ENCODE measurements at places on chromosomes 2 and 18.
A peak's percentile ranks its signal among the peaks of the same experiment; 100 is the strongest.

DNA sequence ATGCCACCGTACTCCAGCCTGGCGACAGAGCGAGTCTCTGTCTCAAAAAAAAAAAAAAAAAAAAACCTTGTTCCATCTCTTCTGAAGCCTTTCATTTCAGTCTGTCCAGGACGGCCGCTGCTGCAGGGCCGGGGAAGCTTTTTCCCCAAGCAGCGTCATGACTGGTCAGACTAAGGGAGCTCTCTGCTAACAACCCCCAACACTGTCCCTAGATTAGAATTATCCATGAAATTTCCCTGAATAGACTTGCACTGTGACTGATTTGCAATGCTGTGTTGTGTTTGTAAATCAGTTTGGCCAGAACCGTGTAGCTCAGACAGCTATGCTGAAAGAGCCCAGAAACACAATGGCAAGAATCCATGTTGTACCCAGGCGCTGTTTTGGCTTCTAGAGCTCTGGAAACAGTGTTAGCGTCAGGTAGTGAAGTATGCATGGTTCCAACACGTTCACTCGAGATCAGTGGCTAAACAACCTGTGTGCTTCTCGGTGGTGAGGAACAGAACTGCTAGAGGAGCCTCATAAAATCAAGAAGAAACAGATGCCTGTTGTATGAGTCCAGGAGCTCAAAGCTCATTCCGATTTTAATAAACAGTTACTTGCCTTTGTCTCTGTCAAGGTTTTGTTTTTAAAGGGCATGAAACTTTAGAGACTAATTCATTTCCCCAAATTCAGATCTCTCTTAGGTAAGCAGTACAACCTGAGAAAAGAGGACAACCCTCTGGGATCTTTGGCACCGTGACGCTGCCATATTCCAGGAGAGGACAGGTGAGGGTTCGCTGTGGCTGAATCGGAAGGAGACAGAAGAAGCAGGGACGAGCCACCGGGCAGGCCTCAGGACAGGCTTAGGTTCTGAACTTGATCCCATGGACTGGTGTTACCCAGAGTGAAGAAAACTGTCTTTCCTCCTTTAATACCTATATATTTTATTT, 43.5 kb downstream of the GORASP2 start:
- DNase-seq, result no peak

DNA sequence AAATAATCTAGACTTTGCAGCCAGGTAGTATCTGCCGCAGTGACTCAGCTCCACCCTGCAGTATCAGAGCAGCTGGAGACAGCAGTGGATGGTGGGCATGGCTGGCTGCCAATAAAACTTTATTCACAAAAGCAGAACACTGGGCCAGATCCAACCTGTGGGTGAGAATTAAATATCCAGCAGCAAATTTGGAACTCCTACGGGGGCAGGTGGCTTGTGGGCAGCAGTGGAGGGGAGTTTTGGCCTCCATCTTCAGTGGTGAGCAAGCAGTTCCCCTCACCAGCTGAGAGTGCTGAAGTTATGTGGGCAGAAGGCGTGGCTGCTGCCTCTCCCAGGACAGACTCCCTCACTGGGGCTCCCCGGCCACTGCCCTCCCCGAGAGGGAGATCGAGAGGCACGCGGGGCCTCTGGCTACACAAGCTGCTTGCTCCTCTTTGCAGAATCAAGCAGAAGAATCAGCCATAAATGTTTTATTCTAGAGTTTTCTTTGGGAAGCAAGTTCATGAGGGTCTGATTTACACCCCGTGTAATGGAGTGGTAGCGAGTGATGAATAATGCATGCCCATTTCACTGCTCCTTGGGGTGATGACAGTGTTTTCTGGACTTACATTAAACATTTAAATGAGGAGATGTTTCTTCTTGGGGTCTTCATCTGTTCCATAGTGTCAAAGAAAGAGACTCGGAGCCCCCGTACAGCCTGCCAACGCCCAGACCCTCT, 204.3 kb downstream of the SEPTIN10 start:
- no peak for DNase-seq

DNA sequence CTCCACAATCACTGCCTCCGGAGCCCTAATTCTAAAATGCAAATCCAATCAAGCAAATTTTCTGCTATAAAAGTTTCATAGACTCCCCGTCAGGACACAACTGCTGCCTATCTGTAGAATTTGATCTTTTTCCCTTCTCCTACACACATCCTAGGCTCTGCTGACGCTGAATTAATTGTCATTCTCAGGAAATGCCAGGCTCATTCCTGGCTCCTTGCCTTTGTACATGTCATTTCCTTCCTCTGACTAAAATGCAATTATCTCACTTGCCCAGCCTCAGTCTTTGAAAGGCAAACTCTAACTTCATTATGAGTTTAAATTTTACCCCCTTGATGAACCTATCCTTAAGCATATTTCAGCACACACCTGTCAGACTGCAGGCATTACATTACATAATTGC, 844.9 kb upstream of the CRIM1 start:
- no peak for DNase-seq

- peak; percentile 4 for DNase-seq
Measured at GRCh38 chr18:66560094-66560493, 43.8 kb downstream of the CDH19 start.

- no peak for DNase-seq
Measured at GRCh38 chr2:86010083-86010482, 95.6 kb downstream of the POLR1A start.
